ENCODE measurements at places on chromosomes 13 and 19. TPM values are rescaled to one million over a fixed set of nuclear protein-coding genes. Genes with fewer than 3 reads are reported as not detected.
A peak's percentile ranks its signal among the peaks of the same experiment; 100 is the strongest.

The MED26 gene
- 50.4 TPM for total RNA-seq

The RAP2A gene
- 8.2 TPM for total RNA-seq

The TMC4 gene
- total RNA-seq: 0.84 TPM

The REEP6 gene
- 2.8 TPM for total RNA-seq

The ADAMTS10 gene
- total RNA-seq: 72.9 TPM

The U2AF1L4 gene
- total RNA-seq: 85.8 TPM

The KLK15 gene
- total RNA-seq: not detected

The ZNF728 gene
- not detected for total RNA-seq

The CLEC17A gene
- not detected for total RNA-seq

The ARRDC2 gene
- 341 TPM for total RNA-seq

The ZNF564 gene
- 17.3 TPM for total RNA-seq

The DHX34 gene
- 8.2 TPM for total RNA-seq

GRCh38 chr13:46176756-46177155, 5.2 kb downstream of the LCP1 start:
- DNase-seq: no peak
- H3K4me1 ChIP-seq: peaks cover 46% of the 10 kb centered on the region
- peak overlapping the region; percentile 75 for H3K27ac ChIP-seq

GRCh38 chr19:6362351-6362801, 1.0 kb downstream of the CLPP start:
- peak; percentile 24 for DNase-seq
- no peaks in the 10 kb centered on the region for H3K27me3 ChIP-seq
- H3K4me1 ChIP-seq: peaks cover 40% of the 10 kb centered on the region
- H3K4me3 ChIP-seq: peak overlapping the region; percentile 86

GRCh38 chr13:90918536-90918935, 429.0 kb upstream of the MIR17HG start:
- no peaks in the 10 kb centered on the region for H3K27me3 ChIP-seq
- DNase-seq: no peak
- H3K36me3 ChIP-seq: no peaks in the 10 kb centered on the region
- no peak overlapping the region for H3K27ac ChIP-seq
- no peak overlapping the region for H3K4me3 ChIP-seq

GRCh38 chr13:72317346-72318109, 409.9 kb downstream of the MZT1 start:
- no peak for DNase-seq
- no peaks in the 10 kb centered on the region for H3K27me3 ChIP-seq
- H3K4me1 ChIP-seq: no peaks in the 10 kb centered on the region
- no peaks in the 10 kb centered on the region for H3K36me3 ChIP-seq
- no peak overlapping the region for H3K4me3 ChIP-seq
- H3K27ac ChIP-seq: no peak overlapping the region

GRCh38 chr13:94280349-94280748, 199.1 kb downstream of the DCT start:
- DNase-seq: no peak
- no peak overlapping the region for H3K27ac ChIP-seq
- H3K4me1 ChIP-seq: no peaks in the 10 kb centered on the region
- H3K27me3 ChIP-seq: no peaks in the 10 kb centered on the region

DNA sequence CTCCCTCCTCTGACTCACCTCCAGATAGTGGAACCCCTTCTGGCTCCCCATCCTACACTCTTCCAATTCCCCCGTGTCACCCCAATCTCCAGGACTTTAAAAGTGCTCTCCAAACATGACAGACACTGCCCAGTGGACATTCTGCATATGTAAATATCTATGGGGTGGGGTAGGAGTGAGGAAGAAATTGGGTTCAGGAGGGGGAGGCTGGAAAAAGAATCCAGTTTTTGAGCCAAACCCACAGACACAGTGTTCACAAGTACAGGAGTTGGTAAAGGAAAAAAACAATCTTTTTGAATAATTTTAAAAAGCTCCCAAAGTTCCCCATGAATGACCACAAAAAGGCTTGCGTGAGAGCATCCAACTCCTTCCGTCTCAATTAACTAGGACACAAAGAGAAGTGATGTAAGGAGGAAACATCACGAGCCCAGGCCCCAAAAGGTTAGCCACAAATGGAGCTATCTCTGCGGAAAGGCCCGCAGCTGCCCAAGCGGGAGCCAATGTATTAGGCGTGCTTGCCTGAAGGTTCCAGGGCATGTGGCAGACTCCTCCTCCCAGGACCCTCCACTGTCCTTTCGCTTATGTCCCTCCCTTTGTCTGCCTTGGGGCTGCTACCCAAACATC, 18.0 kb downstream of the ZC3H4 start:
- H3K27ac ChIP-seq: peak overlapping the region; percentile 90
- peaks cover 62% of the 10 kb centered on the region for H3K36me3 ChIP-seq
- H3K4me3 ChIP-seq: peak overlapping the region; percentile 23
- peak; percentile 70 for DNase-seq
- H3K4me1 ChIP-seq: peaks cover 53% of the 10 kb centered on the region
- no peaks in the 10 kb centered on the region for H3K27me3 ChIP-seq

- DNase-seq: no peak
- peaks cover 54% of the 10 kb centered on the region for H3K36me3 ChIP-seq
- H3K27ac ChIP-seq: peak overlapping the region; percentile 58
- peaks cover 90% of the 10 kb centered on the region for H3K4me1 ChIP-seq
- no peak overlapping the region for H3K4me3 ChIP-seq
- H3K27me3 ChIP-seq: no peaks in the 10 kb centered on the region
These were observed 24.7 kb downstream of the RASA3 start for GRCh38 chr13:114107686-114108081.

DNA sequence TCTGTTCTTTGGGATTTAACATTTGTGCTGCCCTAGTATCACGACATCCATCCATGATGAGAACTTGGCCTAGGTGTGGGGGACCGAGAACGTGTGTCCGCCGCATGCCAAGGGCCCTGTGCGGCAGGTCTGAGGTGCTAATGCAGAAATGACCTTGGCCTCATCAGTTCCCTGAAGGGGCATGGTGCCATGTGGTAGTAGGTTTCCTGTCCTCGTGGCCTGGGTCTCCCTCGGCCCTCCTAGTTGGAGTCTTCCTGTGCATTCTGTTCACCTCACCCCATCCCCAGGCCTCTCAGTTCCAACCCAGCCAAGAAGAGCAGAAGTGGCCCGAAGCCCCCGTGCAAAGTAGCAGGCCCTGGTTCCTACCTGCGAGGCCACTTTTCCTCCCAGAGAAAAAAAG, 59.8 kb downstream of the GGACT start:
- no peaks in the 10 kb centered on the region for H3K4me1 ChIP-seq
- peaks cover 4% of the 10 kb centered on the region for H3K36me3 ChIP-seq
- H3K27ac ChIP-seq: no peak overlapping the region
- H3K4me3 ChIP-seq: no peak overlapping the region
- DNase-seq: no peak

DNA sequence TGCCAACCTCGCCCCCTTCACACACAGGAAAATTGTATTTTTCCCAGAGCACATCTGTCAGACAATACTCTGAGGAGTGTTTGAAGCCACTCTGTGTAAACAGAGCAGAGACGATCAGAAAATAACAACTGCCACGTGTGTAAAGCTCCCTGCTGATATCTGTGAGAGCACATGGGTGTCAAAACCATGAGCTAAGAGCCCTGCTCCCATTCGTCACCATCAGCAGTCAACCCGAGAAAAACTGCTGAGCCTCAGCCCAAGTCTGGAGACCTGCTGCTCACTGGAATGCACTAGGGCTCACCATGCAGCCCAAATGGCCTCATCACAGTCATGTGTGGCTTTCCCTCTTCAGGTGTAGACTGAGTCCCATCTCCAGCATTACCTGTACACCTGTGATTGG, 304.1 kb downstream of the FGF14 start:
- no peaks in the 10 kb centered on the region for H3K36me3 ChIP-seq
- H3K4me1 ChIP-seq: no peaks in the 10 kb centered on the region
- H3K4me3 ChIP-seq: no peak overlapping the region
- no peak for DNase-seq
- H3K27me3 ChIP-seq: no peaks in the 10 kb centered on the region

DNA sequence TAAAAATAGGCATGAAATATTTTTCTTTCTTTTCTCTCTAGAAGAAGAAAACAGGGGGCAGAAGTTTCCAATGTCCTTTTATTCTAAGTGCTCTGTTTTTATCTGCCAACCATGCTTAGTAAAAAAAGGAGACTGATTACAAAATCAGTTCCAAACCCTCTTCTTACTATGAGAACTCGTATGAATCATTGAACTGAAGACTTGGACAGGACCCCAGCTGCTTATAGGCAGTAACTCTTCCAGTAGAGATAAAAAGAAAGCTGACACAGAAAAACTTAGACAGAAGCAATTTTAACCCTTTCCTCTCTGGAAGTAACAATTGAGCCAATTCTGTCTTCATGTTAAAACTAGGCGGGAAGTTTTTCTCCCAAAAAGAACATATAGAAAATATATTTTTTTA, 24.5 kb upstream of the FREM2 start:
- H3K27ac ChIP-seq: no peak overlapping the region
- no peaks in the 10 kb centered on the region for H3K36me3 ChIP-seq
- H3K27me3 ChIP-seq: no peaks in the 10 kb centered on the region
- no peaks in the 10 kb centered on the region for H3K4me1 ChIP-seq

DNA sequence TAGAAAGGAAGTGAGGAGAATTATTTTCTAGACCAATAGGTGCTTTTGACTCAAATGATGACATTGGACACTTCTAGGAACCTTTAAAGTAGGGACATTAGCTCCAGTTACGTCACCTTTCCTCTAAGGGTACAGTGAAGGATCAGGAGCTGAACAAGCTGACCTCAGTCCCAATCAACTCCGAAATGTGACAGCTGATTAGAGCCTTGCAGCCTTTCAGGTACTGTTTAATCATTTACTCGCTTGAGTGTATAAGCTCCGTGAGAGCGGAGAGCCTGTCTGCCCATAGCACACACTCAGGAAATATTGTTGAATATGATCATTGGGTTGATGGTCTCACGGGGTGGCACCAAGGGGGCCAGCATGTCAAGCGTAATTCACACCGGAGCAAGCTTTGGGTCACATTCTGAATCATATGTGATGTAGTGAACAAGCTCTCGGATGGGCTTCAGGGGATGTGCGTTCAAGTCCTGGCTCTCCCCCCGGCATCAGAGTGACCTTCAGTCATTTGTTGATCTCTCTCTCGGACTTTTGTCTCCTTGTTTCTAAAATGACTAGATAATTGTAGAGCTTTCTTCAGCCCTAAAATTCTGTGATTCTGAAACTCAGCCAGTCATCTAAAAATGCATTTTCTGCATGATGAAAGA, 141.9 kb downstream of the ZIC5 start:
- H3K4me1 ChIP-seq: no peaks in the 10 kb centered on the region
- H3K4me3 ChIP-seq: no peak overlapping the region
- H3K27ac ChIP-seq: no peak overlapping the region
- H3K27me3 ChIP-seq: no peaks in the 10 kb centered on the region
- no peak for DNase-seq

GRCh38 chr19:53086949-53087348, 16.3 kb downstream of the ZNF160 start:
- peaks cover 2% of the 10 kb centered on the region for H3K4me1 ChIP-seq
- H3K27me3 ChIP-seq: no peaks in the 10 kb centered on the region
- peaks cover 81% of the 10 kb centered on the region for H3K36me3 ChIP-seq
- no peak overlapping the region for H3K4me3 ChIP-seq
- no peak for DNase-seq

GRCh38 chr19:15995536-15995935, 46.7 kb downstream of the OR10H4 start:
- no peak for DNase-seq
- no peaks in the 10 kb centered on the region for H3K4me1 ChIP-seq
- H3K36me3 ChIP-seq: no peaks in the 10 kb centered on the region
- H3K27ac ChIP-seq: no peak overlapping the region
- no peak overlapping the region for H3K4me3 ChIP-seq

DNA sequence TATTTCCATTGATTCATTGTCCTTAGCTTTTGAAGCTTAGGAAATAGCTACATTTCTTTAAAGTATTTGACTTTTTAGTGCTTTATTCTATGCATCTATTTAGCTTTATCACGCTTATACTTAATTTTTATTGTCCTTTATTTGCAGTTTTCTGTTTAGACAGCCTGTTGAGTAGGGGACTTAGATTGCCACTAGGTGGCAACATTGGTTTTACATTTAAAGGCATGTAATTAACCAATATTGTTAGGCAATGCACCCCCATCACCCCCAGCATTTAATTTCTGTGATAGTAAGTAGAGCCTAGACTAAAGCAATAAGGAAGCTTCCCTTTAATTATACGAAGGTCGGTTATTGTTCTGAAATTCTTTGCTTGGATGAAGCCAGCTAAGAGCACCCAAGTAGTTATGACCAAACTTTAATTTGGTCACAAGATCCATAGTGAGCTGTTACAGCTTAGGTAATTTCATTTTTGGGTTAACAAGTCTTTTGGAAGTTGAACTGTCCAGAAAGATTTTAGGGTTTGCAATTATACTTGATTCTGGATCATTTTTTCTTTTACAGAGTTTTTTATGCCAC, 36.5 kb downstream of the B3GLCT start:
- H3K4me3 ChIP-seq: no peak overlapping the region
- H3K27me3 ChIP-seq: no peaks in the 10 kb centered on the region
- DNase-seq: no peak
- no peak overlapping the region for H3K27ac ChIP-seq

GRCh38 chr13:83503424-83503823, 378.9 kb downstream of the SLITRK1 start:
- H3K27me3 ChIP-seq: no peaks in the 10 kb centered on the region
- DNase-seq: no peak
- no peaks in the 10 kb centered on the region for H3K36me3 ChIP-seq
- no peak overlapping the region for H3K27ac ChIP-seq
- no peaks in the 10 kb centered on the region for H3K4me1 ChIP-seq
- no peak overlapping the region for H3K4me3 ChIP-seq

DNA sequence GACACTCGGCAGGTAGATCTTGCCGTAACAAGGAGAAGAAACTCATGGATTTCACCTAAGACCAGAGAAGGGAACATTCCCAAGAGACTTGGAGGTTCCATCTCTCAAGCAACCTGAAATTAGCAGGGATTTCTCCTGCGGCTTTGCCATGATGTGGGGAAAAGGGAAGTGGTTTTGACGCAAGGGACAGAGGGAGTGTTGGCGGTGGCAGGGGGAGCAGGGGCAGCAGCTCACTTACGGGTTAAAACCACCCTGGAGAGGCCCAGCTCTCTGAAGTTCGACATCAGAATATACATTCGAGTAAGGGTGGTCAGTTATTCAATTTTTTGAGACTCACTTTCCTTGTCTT, 76.1 kb upstream of the POMP start:
- DNase-seq: peak; percentile 9
- no peaks in the 10 kb centered on the region for H3K27me3 ChIP-seq
- no peaks in the 10 kb centered on the region for H3K36me3 ChIP-seq
- peaks cover 3% of the 10 kb centered on the region for H3K4me1 ChIP-seq

DNA sequence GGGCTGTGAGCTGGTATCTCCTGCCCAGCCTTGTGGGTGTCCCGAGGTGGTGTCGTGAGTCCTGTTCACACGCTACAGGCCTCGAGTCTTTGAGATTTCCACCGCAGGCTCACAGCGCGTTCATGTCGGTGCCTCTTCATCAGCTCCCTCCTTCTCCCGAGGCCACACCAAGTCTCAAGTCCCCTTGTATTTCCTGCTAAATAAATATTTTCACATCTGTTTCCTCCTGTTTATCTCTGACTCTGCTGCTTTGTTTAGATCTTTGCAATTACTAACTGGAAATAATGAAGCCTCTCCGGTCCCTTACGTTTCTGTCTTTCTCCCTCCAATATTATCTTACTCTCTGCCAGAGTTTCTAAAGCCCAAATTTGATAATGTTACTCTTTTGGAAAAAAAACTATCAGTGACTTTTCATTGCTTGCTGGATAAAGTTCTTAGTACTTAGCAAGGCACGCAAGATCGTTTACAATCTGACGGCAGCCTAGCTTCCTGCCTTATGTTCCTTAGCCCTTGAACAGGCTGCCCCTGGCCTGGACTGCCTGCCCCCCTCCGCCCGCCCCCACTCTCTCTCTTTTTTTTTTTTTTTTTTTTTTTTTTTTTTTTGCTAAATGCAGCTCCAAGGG, 130.5 kb upstream of the RNF113B start:
- H3K27me3 ChIP-seq: no peaks in the 10 kb centered on the region
- no peaks in the 10 kb centered on the region for H3K4me1 ChIP-seq
- H3K4me3 ChIP-seq: no peak overlapping the region
- H3K36me3 ChIP-seq: no peaks in the 10 kb centered on the region
